NCI-H2171 treated with DMSO at 0.1 percent for 48 hours (cell line): ENCODE measurements at places on chromosomes 3 and 15.

- DNase-seq: no peak
Measured at GRCh38 chr3:175155172-175155571, 296.0 kb downstream of the NAALADL2 start.

DNA sequence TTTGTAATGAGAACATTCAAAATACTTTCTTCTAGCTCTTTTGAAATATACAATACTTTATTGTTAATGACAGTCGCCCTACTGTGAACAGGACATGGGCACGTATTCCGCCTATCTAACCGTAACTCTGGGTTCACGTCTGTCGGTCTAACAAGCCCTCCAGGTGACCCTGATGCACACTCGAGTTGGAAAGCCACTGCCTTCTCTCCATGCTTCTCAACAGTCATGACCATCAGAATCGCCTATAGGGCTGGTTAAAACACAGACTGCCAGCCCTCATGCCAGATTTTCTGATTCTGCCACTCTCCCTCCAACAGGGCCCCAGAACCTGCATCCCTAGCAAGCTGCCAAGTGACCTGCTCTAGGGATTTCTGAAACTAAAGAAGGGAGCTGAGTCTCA lies 140.2 kb downstream of the FOXP1 start:
- DNase-seq: no peak

- no peak for DNase-seq
Measured at GRCh38 chr3:18716821-18717220, 291.7 kb upstream of the SATB1 start.

DNA sequence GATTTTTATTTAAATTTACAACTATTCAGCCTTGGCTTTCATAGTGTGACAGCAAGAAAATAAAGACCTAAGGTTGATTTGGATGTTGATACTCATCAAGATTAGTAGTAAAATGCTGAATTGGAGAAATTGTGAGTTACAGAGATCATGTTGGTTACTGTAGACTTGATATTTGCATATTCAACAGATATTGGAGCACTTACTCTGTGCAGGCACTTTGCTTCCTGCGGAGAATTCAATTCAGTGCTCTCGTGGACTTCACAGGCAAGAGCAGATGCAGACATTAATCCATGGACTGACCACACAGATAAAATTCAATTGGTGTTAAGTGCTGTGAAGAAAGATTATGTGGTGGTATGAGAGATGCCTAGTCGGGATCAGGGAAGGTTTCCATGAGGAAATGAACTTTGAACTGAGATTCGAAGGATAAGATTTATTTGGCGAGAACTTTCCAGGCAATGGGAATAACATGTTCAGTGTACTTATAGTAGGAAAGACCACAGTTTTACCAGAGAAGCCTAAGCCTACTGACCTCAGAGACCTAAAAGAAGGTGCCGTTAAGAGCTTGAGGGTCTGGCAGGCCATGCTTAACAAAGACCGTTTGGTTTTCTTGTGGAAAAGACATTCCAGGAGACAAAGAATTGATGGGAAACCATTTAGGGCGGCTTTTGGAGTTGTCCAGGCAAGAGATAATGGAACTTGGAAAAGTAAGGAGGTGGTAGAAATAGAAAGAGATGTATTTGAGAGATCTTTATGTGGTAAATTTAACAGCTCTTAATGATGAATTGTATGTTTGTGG lies 4.3 kb downstream of the SELENOT start:
- DNase-seq: no peak

DNA sequence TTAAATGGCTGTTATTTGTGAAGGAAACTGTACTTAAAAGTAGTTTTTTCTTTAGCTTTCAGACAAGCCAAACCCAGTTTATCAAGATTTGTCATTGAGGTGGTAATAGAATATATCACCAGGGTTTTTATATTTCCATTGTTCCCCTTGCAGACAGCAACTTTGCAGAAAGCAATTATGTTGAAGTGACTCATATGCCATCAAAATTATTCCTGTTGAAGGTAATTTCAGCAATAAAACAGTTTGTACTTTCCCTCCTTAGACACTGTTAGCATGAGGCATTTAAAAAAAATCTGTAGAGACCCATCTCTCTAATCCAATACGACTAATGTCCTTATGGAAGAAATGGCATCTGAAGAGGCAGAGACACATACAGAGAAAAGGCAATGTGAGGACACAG lies 219.0 kb downstream of the NFKBIZ start:
- no peak for DNase-seq

DNA sequence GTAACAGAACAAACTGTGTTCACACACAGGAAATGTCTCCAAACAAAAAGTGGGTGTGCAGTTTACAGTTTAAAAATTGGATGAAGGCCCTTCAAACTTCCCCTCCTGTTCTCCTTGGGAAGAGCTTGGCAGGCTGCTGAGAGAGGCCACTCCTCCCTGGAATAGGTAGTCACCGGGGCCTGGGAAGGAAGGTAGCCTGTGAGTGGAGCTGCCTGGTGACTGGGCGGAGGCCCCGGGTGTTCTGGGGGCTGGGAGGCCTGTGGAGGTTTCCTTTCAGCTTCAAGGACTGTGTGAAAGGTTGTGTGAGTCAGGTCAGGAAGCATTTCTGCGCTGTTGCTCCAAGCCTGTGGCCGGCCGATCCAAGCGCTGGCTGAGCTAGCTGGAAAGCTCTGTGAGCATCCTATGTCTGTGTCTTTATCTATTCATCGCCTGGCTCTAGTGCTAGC lies 14.1 kb downstream of the SLCO3A1 start:
- peak; percentile 10 for DNase-seq

- DNase-seq: peak; percentile 32
Measured at GRCh38 chr3:157810924-157811718, 295.1 kb downstream of the SHOX2 start.

GRCh38 chr3:28903171-28903601 lies 377.7 kb upstream of the RBMS3 start:
- DNase-seq: no peak

DNA sequence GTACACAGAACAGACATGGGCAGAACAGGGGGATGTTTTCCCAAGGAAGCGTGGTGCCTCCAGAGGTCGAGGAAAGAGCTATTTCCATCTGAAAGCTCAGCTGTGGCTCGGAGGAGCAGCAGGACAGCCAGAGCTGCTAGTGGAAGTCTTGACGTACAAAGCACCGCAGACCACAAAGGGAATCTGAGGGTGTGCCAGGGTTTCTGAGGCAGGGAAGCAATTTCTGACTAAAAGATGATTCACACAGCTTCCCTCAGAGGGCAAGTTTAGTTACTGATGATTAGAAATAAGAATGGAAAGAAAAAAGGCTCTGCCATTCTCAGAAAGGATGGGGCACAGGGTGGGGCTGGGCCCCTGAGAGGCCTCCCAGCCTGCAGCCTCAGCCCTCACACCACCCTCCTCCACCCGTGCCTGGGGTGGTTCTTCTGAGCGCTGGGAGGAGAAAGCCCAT lies 45.8 kb upstream of the SEC13 start:
- DNase-seq: no peak

DNA sequence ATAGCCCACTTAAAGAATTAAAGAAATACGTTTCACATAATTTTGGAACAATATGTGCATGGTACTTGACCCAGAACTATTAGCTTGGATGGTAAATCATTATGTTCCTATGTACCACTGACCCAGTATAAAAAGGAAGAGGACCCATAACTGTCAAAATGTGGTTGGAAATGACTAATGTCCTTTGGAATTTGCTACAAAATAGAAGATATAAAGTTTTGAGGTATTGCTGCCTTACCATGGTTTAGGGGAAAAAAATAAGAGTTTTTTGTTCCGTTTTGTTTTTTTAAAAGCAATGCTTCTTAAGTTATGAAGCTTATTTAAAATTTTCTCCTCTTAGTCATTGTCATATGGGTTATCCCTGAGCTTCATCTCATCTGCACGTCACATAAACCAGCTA lies 15.8 kb upstream of the TFDP2 start:
- no peak for DNase-seq

- no peak for DNase-seq
Measured at GRCh38 chr15:87481126-87481525, 775.4 kb downstream of the NTRK3 start.

GRCh38 chr15:29533647-29534046 lies 264.0 kb upstream of the NSMCE3 start:
- no peak for DNase-seq

GRCh38 chr3:69567023-69567709 lies 172.1 kb upstream of the MITF start:
- no peak for DNase-seq

GRCh38 chr3:133763797-133764683 lies 17.8 kb downstream of the TF start:
- DNase-seq: no peak

DNA sequence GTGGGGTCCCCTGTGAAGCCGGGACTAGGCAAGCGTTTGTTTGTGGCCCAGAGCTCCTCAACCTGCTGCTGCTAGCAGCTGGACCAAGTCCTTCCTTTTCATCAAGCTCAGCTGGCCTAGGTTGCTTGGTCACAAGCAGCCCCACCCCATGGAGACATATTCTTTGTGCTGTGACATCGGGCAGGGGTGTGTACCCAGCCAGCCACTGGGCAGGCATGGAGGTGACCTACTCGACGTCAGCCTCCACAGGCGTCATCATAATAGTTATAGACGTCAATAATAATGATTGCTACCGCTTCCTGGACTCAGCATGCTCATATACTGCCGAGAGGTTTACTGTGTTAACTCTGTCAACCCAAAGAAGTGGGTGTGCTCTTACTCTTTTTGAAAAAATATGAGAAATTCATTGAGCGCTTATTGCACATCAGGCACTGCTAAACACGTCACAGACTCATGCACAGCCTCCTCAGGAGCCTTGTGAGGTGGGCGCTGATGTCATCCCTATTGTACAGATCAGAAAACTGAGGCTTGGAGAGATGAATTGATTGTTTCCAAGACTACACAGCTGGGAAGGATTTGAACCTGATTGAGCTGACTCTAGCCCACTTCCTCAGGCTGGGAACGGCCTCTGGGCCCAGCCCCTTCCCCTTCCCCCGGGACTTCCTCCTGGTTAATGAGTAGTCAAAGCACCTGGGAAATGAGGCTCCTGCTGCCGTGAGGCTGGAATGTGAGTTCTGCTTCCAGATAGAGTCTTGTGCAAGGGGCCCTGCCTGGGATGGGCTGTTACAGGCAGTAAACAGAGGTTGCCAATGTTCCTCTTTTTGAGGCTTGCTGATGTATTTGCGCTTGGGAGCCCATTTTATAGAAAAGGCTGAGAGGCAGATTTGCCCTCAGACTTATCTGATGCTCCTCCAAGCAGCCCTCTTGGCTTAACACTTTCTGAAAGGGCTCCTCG lies 16.2 kb downstream of the SLC6A6 start:
- DNase-seq: no peak

DNA sequence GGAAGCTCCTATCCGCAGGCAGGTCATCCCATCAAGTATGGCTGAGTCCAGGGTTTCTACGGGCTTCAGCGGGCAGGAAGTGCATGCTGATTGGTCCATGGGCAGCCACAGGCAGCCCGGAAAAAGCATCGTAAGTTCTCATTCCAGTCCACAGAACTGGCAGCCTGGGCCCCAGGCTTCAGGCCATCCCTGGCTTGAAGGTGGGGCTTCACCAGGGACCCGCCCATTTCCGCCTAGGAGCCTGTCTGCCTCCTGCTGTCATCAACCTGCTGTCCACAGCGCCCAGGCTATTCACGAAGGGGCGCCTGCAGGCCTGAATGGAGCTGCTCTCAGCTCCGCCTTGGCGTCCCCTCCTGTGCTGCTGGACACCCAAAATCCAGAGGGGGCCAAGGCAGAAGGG lies 13.9 kb downstream of the PCYT1A start:
- DNase-seq: no peak

DNA sequence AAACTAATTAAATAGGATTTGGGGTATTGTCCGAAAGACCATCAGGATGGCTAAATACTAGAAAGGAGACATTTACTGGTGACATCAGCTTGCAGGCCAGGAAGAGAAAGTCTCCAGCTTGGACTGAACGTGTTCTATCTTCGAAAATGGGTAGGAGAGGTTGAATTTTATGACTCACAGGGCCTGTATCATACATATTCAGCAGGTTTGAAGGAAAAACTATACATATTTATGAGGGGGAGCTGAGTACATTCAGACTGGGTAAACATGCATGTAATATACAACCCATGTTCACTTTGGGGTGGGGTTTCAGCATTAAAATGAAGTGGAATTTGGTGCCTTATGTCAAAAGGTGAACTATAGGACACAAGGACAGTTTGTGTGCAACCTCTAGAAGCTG lies 129.3 kb upstream of the CRBN start:
- no peak for DNase-seq

DNA sequence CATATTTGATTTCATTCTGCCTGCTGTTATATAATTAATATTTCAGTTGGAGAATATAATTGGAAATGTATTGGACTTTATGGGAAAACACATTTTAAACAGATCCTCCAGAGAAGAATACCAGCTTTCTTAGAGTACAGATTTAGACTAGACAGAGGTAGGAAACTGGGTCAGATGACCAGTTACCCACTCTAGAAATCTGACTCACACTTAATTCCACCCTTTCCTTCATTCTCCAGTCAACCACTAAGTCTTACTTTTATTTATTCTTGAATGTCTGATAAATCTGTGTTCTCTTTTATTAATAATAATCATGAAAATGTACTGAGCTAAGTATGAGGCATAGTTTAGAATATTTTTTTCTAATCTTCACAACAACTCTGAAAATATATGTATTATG lies 110.7 kb downstream of the LRRC49 start:
- DNase-seq: no peak

GRCh38 chr3:9947025-9947995 lies 4.9 kb downstream of the PRRT3 start:
- peak; percentile 59 for DNase-seq
